ENCODE measurements at places on chromosomes 1 and 21.

- DNase-seq: no peak
These were observed 51.7 kb downstream of the CSMD2 start for GRCh38 chr1:34113362-34113761.

DNA sequence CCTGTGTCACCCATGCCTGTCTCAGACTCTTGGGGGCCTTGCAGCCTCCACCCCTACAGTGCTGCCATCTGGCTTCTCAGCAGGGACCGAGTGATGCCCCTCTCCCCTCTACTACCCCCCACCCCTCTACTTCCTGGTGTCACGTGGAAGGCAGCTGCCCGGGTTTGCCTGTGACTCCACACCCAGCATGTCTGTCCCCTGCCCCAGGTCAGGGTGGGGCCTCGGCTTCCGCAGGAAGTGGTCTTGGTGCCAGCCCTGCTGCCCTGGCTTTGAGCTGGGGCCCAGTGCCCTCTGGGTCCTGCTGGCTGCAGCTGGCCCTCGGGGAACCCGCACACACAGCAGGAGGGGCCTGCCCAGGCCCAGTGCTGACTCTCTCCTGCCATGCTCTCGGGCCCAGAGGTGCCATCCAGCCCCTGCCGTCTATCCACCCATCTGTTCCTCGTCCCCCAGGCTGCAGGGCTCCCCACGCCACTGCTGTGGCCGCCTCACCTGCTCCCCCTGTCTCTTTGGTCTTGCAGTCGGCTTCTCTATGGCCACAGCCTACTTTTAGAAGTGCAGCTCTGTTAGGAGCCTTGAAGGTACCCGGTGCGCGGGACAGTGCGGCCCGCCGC is 24.0 kb downstream of the PLCH2 start:
- no peak for DNase-seq

- no peak for DNase-seq
These were observed 136.2 kb downstream of the PSMG1 start for GRCh38 chr21:39047046-39047445.

DNA sequence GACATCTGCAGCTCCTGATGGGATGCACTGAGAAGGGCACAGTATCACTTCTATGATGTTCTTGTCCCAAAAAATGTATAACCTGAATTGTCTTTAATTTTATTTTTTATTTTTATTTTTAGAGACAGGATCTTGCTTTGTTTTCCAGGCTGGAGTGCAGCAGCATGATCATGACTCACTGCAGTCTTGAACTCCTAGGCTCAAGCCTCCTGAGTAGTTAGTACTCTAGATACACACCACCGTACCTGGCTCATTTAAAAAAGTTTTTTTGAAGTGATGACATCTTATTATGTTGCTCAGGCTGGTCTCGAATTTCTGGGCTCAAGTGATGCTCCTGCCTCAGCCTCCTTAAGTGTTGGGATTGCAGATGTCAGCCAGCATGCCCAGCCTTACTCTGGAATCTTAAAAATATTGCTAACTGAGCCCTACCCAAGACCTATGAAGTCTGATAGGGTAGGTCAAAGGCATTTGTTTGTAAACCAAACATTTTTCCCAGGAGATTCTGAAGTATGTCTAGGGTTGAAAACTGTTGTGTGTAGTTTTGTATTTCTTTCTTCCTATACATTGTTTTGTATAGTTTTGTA is 68.9 kb downstream of the ATF6 start:
- no peak for DNase-seq

DNA sequence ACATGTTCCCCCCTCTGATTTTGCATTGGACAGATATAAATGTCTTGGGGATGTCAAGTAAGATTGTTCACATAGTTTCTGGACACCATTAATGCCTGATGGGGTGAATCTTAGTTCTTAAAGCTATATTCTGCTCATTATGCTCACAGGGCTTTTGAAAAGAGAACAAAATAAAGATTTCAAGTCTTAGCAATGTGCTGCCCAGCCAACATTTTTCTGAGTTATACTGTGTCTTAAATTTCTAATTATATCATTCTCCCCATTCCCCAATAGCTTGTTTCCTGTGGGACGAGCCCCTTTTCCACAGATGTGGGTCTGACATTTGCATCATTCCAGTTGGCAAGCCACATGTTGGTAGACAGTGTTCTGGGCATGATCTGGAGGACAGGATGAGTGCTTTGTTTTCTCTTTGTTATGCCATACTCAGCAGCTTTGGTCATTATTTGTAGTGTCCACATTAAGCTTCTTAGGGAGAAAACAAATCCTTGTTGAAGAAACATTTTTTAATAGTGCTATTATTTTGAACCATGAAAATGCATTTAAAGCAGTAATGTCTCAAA is 32.8 kb downstream of the MTARC1 start:
- DNase-seq: no peak

DNA sequence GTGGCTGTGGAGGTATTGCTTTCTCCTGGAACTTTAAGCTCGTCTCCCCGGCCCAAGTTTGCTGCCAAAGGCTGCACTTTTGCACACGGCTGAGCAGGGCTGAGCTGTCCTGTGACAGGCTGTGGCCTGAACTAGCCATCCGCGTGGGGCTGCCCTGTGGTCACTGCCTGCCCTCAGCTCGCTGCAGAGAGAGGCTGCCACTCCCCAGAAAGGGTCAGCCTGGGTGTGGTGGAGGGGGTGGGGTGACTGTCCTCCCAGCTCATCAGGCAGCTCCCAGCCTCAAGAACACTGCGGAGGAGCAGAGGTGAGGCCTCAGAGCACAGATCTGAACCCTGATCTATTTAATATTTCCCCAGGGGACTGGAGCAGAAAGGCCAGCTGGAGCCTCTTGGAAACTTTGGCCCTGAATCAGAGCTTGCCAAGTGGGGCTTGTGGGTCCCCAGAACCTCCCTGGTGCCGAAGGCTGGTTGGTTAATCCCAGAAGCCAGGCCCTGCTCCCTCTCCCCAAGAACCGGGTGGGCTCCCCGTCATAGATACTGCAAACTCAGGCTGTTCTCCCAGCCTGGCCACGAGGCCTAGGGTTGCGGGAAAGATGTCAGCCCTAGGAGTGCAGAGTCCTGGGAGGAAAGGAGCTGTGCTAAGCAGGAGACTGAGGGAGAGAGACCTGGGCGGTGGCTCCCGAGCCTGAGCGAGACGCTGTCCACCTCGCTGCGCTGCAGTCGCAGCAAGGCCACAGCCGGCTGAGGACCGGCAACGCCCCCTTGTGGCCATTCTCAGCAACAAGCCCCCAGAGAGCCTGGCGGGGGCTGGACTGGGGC is 125.1 kb upstream of the IPO9 start:
- peak; percentile 83 for DNase-seq

DNA sequence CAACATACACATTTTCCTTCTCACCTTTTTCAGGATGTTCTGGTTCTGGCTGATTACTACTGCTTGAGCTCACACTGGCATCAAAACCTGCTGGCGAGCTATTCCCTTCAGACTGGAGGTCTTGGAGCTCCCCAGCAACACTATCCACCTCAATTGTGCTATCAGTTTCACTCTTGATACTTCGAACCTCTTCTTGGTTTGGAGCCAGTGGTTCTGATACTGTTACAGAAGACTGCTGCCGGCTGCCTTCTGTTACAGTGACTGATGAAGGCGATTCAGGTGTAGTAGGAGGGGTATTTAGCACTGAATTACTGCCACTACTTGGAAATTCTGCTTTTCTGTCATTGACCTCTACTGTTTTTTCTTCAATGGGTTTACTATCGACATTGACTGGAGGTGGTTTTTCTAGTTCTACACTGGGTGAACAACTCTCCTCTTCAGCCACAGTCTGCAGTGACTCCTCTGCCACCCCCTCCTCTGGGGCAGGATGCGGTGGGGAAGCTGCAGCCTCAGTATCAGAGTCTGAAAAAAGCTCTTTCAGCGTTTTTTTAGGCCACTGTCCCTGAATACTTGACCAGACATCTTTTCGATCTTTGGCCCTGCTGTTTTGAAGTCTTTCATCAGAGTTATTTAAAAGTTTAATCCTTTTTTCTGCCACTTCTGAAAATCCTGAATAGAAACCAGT is 20.7 kb upstream of the RBM34 start:
- no peak for DNase-seq
